ENCODE measurements at places on chromosomes 5 and 9.
A peak's percentile ranks its signal among the peaks of the same experiment; 100 is the strongest.

- no peak for DNase-seq
Observed at GRCh38 chr9:12657998-12658397, 35.2 kb upstream of the TYRP1 start.

DNA sequence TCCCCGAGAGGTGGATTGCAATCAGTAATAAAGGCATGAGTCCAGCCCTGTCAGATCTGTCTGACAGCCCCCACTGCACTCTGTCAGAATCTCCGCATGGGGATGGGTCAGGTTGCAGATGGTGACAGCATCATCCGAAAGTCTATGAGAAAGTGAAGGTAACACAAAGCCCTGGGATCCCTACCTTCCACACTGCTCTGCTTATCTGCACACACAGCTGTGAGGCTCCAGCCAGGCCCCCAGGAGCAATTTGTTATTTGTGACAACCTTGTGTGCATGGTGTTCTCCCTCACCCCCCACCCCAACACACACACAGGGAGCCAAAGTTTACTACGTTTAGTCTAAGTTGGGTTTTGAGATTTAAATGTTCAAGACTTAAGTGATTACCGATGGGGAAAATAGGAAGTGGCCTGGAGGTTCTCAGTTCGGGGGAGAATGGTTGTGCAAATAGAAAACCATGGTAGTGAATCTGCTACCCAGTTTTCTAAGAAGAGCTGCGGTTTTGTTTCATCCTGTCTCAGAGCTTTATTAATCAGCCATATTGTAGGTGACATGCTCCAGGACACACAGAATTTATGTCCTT lies 92.7 kb downstream of the SV2C start:
- DNase-seq: no peak

DNA sequence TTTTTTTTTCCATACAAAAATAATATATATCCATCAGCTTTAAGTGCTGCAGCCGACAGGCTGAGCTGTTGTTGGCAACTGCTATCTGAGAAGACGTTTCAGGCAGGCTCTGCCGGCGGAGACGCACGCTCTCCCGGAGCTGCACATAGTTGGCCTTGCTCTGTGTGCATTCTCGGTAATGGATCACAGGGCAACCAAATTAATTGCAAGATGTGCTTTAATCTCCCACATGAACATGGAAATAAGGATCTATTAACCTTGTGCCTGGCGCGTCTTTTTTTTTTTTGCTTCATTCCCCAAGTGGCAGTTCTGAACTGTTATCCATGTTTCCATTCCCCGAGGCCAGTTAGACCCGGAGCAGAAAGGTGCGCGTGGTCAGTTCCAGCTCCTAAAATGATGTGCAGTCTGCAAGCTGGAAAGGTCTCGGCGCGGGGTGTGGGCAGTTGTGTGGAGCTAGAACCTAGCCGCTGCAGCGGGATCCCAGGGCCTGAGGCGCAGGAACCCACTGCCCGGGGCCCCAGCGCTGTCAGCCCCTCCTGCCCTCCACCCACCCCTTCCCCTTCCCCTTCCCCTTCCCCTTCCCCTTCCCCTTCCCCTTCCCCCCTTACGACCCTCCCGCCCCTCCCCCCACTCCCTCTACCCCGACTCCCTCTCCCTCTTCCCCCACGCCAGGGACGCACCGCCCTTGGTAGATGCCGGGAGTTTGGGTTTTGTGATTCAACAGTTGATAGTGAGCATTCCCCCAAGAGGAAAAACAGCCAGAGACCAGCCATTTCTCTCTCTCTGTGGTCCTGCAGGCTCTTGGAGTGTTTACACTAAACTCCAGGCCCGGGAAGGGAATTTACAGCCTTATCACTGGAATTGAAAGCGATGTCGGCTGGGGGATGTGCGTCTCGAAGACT lies 137.8 kb downstream of the CEP120 start:
- no peak for DNase-seq

DNA sequence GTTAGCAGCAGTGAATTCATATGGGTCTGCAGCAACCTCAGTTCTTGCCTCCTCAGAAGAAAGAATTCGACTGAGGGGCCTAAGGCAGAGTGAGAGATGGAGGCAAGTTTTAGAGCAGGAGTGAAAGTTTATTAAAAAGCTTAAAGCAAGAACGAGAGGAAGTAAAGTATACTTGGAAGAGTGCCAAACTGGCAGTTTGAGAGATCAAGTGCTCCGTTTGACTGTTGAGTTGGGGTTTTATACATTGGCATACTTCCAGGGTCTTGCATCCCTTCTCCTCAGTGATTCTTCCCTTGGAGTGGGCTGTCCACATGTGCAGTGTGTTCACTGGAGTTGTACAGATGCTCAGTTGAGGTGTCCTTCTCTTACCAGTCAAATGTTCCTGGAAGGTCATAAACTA lies 203.6 kb downstream of the SPATA31D1 start:
- DNase-seq: no peak

- DNase-seq: no peak
Observed at GRCh38 chr9:91006046-91006445, 204.4 kb downstream of the SYK start.

- DNase-seq: no peak
Observed at GRCh38 chr9:470552-471194, 256.0 kb downstream of the DOCK8 start.

- DNase-seq: no peak
Observed at GRCh38 chr9:81874931-81875330, 53.3 kb upstream of the SPATA31D4 start.

- no peak for DNase-seq
Observed at GRCh38 chr9:93671020-93671338, 94.6 kb downstream of the PHF2 start.

- DNase-seq: no peak
Observed at GRCh38 chr9:20236676-20237075, 385.6 kb downstream of the MLLT3 start.

- no peak for DNase-seq
Observed at GRCh38 chr5:2451100-2451499, 300.4 kb downstream of the IRX2 start.

DNA sequence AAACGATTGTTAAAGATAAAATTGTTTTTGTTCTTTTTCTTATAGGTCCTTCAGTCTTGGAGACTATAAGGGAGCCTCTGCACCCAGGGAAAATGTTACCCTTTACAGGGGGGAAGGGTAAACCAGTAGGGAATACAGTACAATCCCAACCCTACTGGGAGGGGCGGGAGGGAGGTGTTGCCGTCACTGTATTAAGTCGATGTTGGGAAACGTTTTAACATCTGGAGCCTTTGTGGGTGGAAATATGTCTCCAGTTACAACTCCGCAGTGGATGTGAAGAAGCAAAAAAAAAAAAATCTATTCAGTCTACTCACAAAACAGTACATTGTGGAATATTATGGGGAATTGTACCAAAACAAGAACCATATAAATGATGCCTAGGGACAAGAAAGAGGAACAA lies 47.2 kb upstream of the FCHO2 start:
- DNase-seq: no peak

DNA sequence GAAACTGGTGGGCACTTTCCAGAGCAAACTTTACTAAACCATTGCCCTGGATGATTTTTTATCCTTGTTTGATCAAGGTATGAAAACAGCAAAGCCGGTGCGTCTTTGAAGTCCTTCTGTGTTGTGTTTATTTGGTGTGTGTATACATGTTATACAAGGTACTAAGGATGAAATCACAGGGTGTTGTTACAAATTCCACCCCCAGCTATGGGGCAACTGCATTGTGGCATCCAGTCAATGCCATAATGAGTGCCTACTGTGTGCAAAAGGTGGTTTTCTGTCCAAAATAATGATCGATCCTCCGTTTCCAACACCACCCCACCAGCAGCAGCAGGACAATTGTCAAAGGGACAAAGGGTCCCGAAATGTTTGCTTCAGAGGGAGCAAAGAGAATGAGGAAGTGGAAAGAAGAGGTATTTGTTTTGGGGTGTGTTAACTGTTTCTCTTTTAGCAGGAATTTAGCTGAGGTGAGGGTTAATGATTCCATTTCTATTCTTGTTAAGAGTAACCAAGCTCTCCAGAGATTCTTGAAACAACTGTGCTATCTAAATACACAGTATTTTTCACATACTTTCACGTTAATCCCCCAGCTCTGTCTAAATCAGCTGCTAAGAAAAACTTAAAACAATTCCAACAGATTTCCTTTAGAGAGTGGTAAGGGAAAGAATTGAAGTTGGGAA lies 568.7 kb upstream of the KLF4 start:
- DNase-seq: no peak

- DNase-seq: no peak
Observed at GRCh38 chr9:14881006-14881405, 29.2 kb downstream of the FREM1 start.

- DNase-seq: peak; percentile 45
Observed at GRCh38 chr5:135191084-135191826, 157.2 kb upstream of the PITX1 start.

- DNase-seq: no peak
Observed at GRCh38 chr9:112112519-112112918, 62.6 kb downstream of the SUSD1 start.

GRCh38 chr9:87336914-87337333 lies 160.7 kb upstream of the DAPK1 start:
- no peak for DNase-seq

- DNase-seq: no peak
Observed at GRCh38 chr9:77585335-77585786, 62.8 kb downstream of the GNA14 start.

DNA sequence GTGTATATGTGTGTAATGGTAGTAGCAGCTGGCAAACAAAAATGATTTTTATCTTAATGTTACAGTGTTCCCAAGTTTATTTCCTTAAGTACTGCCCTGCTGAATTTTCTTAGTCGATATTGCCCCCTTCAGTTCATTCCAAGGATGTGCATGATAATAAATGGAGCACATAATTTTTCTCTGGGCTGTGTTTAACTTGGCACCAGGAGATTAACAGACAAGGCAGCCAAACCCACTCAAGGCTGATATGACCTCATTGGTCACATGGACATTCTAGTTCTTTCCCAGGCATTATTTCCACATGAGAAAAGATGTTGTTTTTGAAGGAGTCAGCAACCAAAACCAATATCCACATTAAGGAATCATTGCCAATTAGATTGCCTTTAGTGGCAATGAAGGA lies 61.8 kb downstream of the COX7C start:
- DNase-seq: no peak

DNA sequence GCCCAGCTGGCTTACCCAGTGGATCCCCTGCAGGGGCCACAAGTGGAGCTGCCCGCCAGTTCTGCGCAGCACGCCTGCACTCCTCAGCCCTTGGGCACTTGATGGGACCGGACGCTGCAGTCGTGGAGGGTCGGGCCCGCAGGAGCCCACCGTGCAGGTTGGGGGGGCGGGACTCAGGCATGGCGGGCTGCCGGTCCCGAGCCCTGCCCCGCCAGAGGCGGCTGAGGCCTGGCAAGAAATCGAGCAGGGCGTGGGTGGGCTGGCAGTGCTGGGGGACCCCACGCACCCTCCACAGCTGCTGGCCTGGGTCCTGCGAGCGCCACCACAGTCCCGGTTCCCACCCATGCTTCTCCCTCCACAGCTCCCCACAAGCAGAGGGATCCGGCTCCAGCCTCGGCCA lies 19.2 kb upstream of the BTNL3 start:
- no peak for DNase-seq

DNA sequence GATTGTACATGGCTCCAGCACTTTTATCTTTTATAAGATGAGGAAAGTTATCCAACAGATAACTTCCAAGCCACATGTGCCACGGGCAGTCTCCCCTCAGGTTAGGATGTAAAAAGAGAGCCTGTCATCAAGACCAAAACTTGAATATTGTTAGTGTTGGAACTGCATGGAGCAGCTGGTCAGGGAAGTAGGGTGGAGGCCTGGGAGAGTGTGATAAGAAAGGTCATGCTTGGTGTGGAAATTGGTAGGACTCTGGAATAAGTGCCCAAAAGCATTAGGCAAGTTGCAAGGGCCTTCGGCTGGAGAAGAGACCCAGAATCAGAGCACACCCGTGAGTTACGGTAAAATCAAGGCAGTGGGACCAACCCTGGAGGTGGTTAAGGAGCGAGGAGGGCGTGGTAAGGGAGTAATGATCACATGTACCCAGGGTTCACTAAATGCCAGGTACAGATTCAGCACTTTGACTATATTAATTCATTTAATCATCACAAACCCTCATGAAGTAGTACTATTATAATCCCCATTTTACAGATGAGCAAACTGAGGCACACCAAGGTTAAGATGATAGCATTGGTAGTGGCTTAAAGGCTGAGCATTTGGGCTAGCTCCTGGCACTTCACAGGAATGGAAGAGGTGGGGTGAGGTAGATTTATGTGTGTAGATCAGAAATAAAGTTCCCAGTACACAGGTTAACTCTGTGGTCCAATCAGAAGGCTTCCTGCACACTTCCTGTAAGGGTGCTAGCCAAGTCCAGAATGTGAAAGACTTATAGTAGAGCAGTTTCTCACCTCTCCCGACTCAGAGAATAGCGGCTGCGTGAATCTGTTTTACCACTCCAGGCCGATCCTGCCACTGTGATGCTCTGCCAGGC lies 96.5 kb upstream of the ZNF608 start:
- no peak for DNase-seq

DNA sequence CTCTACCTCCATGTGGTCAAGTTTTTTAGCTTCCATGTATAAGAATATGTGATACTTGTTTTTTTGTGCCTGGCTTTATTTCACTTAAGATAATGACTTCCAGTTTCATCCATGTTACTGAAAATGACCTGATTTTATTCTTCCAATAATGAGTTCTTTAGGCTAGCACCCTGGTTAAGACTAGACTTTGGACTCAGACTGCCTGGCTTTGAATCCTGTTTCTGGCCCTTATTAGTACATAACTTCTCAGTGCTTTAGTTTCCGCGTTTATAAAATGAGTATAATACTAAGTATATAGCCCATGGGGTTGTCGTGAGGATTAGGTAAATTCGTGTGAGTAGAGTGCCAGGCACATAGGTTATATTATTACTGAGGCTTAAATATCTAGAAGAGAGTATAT lies 18.5 kb downstream of the KIAA1958 start:
- no peak for DNase-seq

- DNase-seq: no peak
Observed at GRCh38 chr5:138722544-138723177, 30.6 kb upstream of the CTNNA1 start.

- DNase-seq: no peak
Observed at GRCh38 chr5:56060276-56061110, 65.7 kb upstream of the IL6ST start.

DNA sequence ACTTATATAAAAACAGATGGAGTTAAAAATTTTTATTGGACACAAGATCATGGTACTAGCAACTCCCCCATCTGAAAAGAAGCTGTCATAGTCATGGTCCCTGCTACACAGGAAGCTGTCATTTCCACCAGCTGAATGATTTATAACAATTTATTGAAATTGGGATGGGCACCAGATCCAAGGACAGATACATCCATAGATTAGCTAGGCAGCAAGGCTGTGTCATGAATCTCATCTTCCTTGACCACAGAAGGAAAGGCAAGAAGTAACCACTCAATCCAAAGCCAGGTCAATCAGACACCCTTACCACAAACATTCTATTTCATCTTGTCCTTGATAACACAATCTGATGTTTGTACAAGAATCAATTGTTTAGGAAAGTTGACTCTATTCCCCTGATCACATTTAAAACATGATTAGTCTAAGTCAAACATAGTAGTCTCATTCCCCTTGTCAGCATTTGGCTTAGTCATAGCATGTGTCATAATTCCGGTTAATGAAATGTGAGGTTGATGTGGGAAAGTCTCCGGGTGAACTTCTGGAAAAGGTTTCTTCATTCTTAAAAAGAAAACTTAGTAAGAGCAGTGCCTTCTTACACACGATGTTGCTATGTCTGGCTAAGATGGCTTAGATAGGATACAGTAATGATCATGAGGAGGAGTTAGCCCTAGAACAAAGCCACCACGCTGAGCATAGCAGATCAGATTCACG lies 462.6 kb upstream of the PAPPA start:
- DNase-seq: no peak

Data from stimulated activated CD8-positive, alpha-beta memory T cell treated with anti-CD3 and anti-CD28 coated beads, Interleukin-15, amount 100 ng/mL, for 24 hours (primary cell).